ENCODE measurements at places on chromosomes 3 and 15. TPM values are rescaled to one million over a fixed set of nuclear protein-coding genes. Genes with fewer than 3 reads are reported as not detected.

CYP11A1 gene
- polyA plus RNA-seq, result 1.9 TPM

SOX14 gene
- polyA plus RNA-seq, result not detected

- DNase-seq, result no peak
Measured at GRCh38 chr3:18683900-18684299, 258.8 kb upstream of the SATB1 start.

RGMA gene
- polyA plus RNA-seq, result 0.65 TPM

DNA sequence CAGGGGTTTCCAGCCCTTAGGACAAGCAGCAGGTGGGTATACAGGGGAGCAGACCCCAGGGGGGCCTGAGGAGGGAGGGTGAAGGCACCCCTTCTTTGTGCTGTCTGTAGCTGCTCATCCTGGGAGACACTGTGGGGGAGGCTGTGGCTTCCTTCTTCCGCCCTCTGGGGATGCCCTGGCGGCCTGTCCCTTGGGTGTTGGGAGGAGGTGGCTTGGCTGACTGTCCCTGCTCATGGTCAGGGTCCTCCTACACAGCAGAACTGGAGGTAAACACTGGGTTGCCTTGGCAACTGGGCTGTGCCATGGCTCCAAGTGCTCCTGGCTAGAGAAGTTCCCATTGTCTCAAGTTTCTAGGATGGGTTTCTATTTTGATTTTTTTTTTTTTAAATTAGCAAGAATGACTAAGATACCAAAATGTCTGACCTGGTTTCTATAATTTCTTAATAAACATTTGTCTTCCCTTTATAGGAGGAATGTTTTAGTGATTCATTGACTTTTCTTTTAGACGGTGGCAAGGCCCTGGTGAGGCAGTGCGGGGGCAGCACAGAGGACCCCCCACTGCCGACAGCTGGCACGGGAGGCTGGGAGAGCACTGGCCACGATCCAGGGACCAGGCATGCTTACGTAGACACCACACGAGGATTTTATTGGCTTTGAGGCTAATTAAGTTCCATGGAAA is 12.4 kb downstream of the KLF13 start:
- DNase-seq, result peak; percentile 92

GRCh38 chr3:32200490-32200889 is 38.0 kb upstream of the CMTM8 start:
- DNase-seq, result no peak

- no peak for DNase-seq
Measured at GRCh38 chr15:95591886-95592285, 738.6 kb upstream of the NR2F2 start.

DNA sequence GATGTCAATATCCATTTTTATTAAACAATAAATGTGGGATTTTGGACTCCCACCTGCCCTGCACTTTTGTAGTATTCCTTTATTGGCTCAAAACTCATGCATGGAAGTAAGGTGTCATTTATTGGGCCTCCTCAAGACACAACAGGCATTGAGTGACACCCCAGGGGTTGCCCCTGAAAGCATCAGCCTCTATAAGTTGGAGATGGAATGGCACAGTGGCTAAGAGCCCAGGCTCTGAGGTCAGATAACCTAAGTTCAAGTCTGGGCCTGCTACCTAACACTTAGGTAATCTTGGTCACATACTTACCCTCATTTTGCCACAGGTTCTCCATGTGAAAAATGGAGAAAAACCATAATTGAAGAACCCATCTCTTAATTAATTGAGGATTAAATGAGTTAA is 4.6 kb downstream of the CAPN3 start:
- DNase-seq, result no peak

- no peak for DNase-seq
Measured at GRCh38 chr3:80550174-80550573, 782.4 kb upstream of the ROBO1 start.

DNA sequence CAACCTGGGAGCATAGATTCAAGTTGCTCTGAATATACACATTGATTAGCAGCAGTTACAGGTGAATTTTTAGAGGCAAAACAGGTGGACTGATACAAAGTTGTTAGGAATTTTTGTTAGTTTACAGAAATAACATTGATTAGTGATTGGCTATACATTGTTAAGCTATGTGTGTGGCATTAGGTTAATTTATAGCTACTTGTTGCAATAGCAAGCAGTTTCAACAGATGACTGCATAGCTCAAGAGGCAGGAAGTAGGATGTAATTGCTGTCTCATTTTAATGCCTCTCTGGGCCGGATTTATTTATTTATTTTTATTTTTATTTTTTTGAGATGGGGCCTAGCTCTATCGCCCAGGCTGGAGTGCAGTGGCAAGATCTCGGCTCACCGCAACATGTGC is 99.7 kb downstream of the TCF12 start:
- peak; percentile 41 for DNase-seq

DNA sequence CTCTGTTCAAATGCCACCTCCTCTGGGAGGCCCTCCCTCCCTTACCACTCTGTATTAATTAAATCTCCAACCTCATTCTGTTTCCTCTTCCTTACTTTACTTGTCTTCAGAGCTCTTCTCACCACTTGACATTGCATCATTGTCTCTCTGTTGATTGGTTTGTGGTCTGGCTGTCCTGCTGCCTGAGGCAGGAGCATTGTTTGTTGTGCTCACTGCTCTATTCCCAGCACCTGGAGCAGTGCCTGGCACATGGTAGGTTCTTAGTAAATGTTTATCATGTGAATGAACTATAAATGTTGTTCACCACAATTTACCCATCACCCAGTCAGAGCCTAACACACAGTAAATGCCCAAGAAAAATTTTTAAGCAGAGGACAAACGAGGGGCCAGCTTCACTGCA is 6.7 kb upstream of the BFSP2 start:
- DNase-seq, result no peak
